ENCODE measurements at places on chromosomes 16 and 17. TPM values are rescaled to one million over a fixed set of nuclear protein-coding genes. Genes with fewer than 3 reads are reported as not detected.

DNA sequence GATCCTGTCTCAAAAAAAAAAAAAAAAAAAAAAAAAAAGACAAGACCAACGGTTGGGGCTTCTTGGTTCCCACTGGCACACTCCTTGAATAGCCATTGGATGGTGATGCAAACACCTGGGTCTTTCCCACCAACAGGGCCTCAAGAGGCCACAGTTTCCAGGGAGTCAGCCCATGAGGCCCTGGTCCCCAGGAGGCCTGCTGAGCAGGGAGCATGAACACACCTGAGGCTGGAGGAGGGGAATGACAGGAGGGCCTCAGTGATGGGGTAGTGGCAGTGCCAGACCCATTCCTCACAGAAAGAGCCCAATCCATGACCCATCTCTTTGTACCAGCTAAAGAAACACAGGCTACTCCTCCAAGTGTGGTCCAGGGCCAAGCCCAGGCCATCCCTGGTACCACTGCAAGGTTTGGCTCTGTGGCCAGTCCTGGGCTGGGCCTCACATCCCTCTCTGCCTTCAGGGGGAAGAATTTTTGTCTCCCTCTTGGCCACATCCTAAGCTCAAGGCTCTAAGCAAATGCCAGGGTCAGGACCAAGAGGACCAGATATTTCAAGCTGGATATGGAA, 13.9 kb downstream of the ARL2BP start:
- no peak for DNase-seq

- DNase-seq = peak; percentile 75
Observed at GRCh38 chr17:74759243-74759801, 10.9 kb downstream of the NHERF1 start.

- DNase-seq = no peak
Observed at GRCh38 chr17:57420734-57421717, 164.7 kb downstream of the MSI2 start.

GRCh38 chr17:700504-701094, 14.0 kb downstream of the VPS53 start:
- DNase-seq = peak; percentile 53

DNA sequence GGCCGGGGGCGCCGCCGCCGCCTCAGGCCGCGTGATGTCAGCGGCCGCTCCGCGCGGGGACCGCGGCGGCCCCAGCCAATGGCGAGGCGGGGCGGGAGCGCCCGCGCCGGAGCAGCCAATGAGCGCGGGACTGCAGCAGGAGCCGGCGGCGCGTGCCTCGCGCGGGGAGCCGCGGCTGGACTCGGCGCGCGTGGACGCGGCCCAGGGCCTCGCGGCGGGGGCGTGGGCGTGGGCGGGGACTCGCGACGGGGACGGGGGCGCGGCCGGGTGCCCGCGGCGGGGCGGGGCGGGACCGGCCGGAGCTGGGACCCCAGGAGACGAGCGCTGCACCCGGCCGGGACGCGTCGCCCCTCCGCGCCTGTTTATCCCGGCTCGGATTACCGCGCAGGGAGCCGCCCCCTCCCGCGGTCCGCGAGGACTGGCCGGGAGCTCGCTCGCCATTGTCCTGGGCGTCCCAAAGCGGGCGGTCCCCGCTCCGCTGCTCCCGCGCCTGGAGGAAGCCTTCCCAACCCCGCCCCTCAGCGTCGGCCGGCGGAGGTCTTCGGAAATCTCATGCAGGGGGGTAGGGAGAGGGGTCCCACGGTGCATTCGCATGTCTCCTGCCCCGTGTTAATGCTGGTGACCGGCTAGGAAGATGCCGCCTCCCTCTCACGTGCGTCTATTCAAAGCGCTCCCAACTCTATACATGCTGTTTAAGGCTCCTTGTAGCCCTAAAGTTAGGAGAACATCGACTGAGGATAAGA, at the start of gene RNF157:
RNF157 (minus strand) TSS at position 33 of the 743 bp plus-strand sequence. CDS start 253 bp downstream, outside the sequence.
- peak; percentile 76 for DNase-seq

MYH3 gene
- not detected for polyA plus RNA-seq

TEX14 gene
- not detected for polyA plus RNA-seq
